Naive B cell (primary cell): ENCODE measurements at places on chromosomes 7 and 10. TPM values are rescaled to one million over a fixed set of nuclear protein-coding genes. Genes with fewer than 3 reads are reported as not detected.

The RASA4B gene
- polyA plus RNA-seq = 11.7 TPM

The FAM25G gene
- not detected for polyA plus RNA-seq

The TNS3 gene
- polyA plus RNA-seq = 4.5 TPM

The OPALIN gene
- polyA plus RNA-seq = not detected

The NKX2-3 gene
- polyA plus RNA-seq = not detected

The AGMO gene
- not detected for polyA plus RNA-seq

The SH2B2 gene
- polyA plus RNA-seq = 32.9 TPM

GRCh38 chr7:47720141-47720906, 138.4 kb upstream of the TNS3 start:
- H3K4me3 ChIP-seq = peak overlapping the region; percentile 64
- DNase-seq = peak; percentile 32
- peaks cover 65% of the 10 kb centered on the region for H3K4me1 ChIP-seq

- no peak overlapping the region for H3K4me3 ChIP-seq
- H3K27me3 ChIP-seq = no peaks in the 10 kb centered on the region
- H3K4me1 ChIP-seq = peaks cover 45% of the 10 kb centered on the region
- H3K36me3 ChIP-seq = peaks cover 9% of the 10 kb centered on the region
- peak overlapping the region; percentile 18 for H3K27ac ChIP-seq
These were observed 9.3 kb downstream of the LIPA start for GRCh38 chr10:89242345-89242684.

- H3K4me3 ChIP-seq = no peak overlapping the region
- H3K4me1 ChIP-seq = no peaks in the 10 kb centered on the region
- H3K36me3 ChIP-seq = no peaks in the 10 kb centered on the region
- H3K27me3 ChIP-seq = peaks cover 28% of the 10 kb centered on the region
These were observed 37.0 kb downstream of the NRAP start for GRCh38 chr10:113626809-113627355.

DNA sequence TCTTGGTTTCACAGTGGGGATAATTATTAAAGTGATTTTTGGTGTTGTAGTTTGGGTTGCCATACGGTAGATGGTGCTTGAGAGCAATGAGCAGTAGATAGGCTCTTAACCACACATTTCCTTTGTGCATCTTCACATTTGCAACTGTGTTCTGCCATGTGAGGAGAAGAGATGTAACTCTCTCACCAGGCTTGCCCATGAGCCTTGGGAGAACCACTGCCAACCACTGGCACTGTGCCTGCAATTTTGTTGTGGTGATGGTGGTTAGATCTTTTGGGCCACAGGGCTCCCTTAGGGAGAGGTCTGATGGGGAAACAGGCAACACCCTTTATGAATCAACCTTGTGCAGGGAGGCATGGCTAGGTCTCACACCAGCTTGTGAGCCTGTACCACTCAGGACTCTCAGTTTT, 204.3 kb downstream of the CCDC7 start:
- H3K4me1 ChIP-seq = no peaks in the 10 kb centered on the region
- no peak overlapping the region for H3K4me3 ChIP-seq
- no peaks in the 10 kb centered on the region for H3K27me3 ChIP-seq

DNA sequence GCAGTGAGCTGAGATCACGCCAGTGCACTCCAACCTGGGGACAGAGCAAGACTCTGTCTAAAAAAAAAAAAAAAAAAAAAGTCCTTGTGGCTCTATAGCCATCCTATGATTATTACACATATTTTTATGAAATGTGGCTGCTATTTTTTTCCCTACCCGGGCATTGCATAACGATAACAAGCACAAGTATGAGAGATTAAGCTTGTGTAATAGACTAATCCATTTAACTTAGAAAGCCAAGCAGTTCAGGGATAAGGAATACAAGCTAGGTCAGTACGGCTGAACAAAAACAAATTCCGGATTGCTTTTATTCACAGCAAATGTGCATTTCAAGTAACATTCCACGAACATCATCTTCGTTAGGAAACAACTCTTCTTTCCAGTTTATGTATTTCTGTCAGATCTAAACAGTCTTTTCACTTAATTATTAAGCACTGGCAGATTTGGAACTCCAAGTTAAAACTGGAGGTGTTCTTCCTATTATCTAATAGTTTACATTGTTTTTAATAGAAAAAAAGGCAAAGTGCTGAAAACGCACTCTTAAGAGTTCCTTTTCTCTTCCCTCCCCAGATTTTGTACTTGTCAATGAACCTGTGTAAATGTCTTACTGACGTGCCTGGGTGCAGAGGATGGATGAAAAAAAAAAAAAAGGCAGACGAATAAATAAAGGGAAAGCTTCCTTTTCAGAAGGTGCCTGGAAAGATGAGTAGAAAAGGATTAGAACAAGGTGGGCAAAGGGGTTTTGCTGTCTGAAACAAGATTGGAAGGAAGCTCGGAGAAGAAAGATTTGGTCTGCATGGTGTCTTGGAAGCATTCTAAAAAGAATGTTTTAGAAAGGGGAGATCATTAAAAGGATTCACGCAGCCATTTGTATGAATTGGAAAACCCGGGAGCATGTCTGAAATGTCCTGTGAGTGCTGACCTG, 81.1 kb downstream of the PRTFDC1 start:
- peaks cover 7% of the 10 kb centered on the region for H3K27me3 ChIP-seq
- H3K27ac ChIP-seq = no peak overlapping the region
- no peak for DNase-seq
- peaks cover 3% of the 10 kb centered on the region for H3K4me1 ChIP-seq
- H3K36me3 ChIP-seq = peaks cover 8% of the 10 kb centered on the region

GRCh38 chr7:149450821-149451220, 10.0 kb downstream of the ZNF777 start:
- no peaks in the 10 kb centered on the region for H3K27me3 ChIP-seq
- peaks cover 27% of the 10 kb centered on the region for H3K36me3 ChIP-seq
- H3K4me1 ChIP-seq = peaks cover 6% of the 10 kb centered on the region
- H3K4me3 ChIP-seq = no peak overlapping the region

DNA sequence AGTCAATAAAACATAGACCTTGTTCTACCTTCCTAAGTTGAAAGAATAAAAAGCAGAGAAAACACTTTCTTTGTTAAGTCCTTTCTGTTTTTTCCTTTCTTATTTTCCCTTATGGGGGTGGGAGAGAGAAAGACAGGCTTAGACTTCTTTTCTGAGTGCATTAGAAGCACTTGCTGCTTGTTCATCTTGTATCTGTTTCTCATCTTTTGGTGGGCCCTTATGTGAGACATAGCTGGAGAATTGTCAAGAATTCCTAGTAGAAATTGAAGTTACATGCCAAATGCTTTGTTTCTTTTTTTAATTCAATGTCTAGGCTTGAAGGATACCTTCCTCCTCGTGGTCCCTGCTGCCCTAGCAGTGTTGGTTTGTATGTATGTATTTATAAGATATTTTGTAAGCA, 6.7 kb downstream of the EIF4EBP2 start:
- no peak overlapping the region for H3K4me3 ChIP-seq
- H3K27me3 ChIP-seq = no peaks in the 10 kb centered on the region
- H3K27ac ChIP-seq = no peak overlapping the region
- peaks cover 52% of the 10 kb centered on the region for H3K4me1 ChIP-seq

DNA sequence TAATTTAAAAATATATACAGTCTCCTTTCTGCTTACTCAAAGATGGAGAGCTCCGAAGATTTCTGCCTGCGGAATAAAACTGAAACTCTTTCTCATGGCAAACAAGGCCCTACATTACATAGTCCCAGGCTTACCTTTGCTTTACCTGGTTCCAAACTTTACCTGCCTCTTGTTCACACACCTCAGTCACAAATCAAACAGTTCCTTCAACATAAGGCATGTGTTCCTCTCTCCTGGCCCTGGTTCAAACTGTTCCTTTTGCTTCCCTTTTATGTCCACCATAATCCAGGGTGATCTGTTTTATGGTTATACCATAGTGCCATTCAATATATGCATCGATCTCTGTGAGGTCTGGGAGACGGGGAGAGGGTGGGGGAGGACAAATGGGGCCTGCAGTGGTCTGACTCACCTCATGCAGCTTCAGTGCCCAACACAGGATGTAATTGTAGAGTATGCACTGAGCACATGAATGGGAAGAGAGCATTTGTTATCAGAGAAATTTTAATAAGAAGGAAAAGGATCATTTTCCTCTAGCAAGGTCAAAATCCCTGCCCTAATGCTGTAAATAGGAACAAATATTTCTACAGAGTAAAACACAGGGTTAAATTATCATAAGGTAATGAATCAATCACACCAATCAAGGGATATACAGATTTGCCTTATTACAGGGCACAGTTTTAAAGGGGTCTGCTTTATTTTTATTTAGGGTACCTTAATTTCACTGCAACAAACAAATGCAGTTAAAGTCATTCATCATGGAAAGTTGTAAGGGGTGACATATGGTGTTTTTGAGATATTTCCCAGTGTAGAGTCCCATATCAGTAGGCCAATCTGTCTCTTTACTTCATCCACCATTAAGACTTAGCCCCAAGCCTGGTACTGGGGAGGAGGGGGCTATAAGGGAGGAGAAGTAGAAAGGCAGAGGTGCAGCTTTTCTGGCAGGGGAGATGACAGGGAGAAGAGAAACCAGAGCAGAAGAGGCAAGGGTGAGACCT, 88.8 kb upstream of the PDE1C start:
- H3K27me3 ChIP-seq = no peaks in the 10 kb centered on the region
- no peak for DNase-seq

- peak overlapping the region; percentile 20 for H3K4me3 ChIP-seq
- no peak for DNase-seq
- peaks cover 5% of the 10 kb centered on the region for H3K4me1 ChIP-seq
- no peak overlapping the region for H3K27ac ChIP-seq
These were observed 40.1 kb downstream of the KCNH2 start for GRCh38 chr7:150937848-150938561.

- no peak for DNase-seq
- peaks cover 4% of the 10 kb centered on the region for H3K27me3 ChIP-seq
- H3K27ac ChIP-seq = no peak overlapping the region
- no peaks in the 10 kb centered on the region for H3K36me3 ChIP-seq
- no peak overlapping the region for H3K4me3 ChIP-seq
These were observed 2.6 kb upstream of the MGAM2 start for GRCh38 chr7:142108728-142109505.

DNA sequence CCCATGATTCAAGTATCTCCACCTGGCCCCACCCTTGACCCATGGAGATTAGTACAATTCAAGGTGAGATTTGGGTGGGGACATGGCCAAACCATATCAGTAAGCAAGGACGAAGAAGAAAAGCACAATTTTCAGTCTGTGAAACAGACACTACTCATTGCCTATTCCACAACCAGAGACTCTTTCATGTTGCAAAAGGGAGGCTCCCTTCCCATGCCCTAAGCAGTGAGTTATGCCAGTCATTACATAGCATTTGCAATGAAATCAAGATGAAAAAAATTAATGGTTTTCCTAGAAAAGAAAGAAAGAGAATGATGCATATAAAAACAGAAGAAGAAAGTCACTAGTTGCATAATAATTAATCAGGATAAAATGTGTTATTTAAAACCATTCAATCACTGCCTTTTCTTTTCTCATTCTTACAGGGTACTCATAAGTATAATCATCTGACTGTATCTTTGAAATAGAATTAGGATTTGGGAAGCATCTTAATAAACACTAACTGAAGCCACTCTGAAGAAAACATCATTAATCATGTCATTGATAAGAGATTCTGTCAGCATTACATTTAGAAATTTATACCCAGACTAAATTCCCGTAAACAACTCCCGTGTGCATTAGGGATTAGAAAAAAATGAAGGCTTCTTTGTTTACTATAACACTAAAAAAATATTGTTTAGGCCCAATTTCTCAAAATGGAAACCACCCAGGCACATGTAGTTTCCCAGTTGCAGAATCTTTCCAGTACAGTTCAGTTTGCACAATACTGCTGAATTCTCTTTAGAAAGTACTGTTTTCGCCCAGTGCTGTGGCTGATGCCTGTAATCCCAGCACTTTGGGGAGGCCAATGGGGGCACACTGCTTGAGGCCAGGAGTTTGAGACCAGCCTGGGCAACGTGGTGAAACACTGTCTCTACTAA, 9.1 kb downstream of the PRPS1L1 start:
- no peak overlapping the region for H3K4me3 ChIP-seq
- DNase-seq = no peak
- no peaks in the 10 kb centered on the region for H3K4me1 ChIP-seq
- no peak overlapping the region for H3K27ac ChIP-seq

DNA sequence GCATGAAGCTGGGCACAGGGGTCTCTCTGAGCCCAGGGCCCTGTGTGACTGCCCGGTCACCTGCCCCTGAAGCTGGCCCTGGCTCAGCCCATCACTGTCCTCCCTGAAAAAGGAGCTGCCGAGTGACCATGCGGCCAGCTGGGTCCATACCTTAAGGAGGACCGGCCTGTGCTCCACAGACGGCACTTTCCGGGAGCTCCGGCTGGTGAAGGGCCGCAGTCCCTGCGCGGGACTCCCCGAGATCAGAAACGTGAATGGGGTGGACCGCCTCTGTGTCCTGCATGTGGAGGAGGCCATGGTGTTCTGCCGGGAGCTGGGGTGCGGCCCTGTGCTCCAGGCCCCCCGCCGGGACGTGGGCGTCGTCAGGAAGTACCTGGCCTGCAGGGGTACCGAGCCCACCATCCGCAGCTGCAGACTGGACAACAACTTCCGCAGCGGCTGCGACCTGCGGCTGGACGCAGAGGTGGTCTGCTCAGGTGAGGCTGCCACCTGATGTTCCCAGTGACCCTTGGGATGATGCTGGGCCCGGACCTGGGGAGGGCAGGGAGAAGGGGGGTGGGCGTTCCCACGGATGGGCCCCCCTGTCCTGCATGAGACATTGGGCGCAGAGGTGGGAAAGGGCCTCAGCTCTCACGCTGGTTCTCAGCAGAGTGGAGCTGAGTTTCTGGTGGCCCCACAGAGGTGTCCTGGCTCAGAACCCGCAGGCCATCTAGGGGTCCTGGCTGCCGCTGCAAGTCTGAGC, 3.5 kb downstream of the SCART1 start:
- no peak overlapping the region for H3K27ac ChIP-seq
- H3K36me3 ChIP-seq = no peaks in the 10 kb centered on the region
- no peak overlapping the region for H3K4me3 ChIP-seq

- DNase-seq = no peak
- no peaks in the 10 kb centered on the region for H3K36me3 ChIP-seq
- H3K27ac ChIP-seq = no peak overlapping the region
- H3K4me1 ChIP-seq = peaks cover 8% of the 10 kb centered on the region
- no peak overlapping the region for H3K4me3 ChIP-seq
These were observed 2.8 kb downstream of the GIMAP5 start for GRCh38 chr7:150740053-150740452.

GRCh38 chr10:103265717-103266329, 11.1 kb upstream of the INA start:
- no peaks in the 10 kb centered on the region for H3K4me1 ChIP-seq
- peaks cover 3% of the 10 kb centered on the region for H3K36me3 ChIP-seq
- H3K27ac ChIP-seq = no peak overlapping the region
- no peak for DNase-seq
- no peak overlapping the region for H3K4me3 ChIP-seq

DNA sequence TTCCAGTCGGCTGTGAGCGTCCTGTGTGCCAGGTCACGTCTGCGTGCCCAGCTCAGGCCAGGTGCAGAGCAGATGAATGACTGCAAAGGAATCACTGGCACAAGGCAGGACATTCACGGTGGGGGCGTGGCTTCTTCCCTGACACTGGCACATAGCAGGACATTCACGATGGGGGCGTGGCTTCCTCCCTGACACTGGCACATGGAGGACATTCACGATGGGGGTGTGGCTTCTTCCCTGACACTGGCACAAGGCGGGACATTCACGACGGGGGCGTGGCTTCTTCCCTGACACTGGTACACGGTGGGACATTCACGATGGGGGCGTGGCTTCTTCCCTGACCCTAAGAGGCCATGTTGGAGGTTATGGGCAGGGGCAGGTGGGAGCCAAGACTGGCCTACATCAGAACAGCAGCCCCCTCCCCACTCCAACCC, 64.3 kb downstream of the MYL10 start:
- DNase-seq = no peak
- peaks cover 50% of the 10 kb centered on the region for H3K27me3 ChIP-seq
- no peak overlapping the region for H3K27ac ChIP-seq
- H3K4me3 ChIP-seq = no peak overlapping the region
- peaks cover 3% of the 10 kb centered on the region for H3K4me1 ChIP-seq
